ENCODE measurements at places on chromosomes 11 and 22. TPM values are rescaled to one million over a fixed set of nuclear protein-coding genes. Genes with fewer than 3 reads are reported as not detected.

DNA sequence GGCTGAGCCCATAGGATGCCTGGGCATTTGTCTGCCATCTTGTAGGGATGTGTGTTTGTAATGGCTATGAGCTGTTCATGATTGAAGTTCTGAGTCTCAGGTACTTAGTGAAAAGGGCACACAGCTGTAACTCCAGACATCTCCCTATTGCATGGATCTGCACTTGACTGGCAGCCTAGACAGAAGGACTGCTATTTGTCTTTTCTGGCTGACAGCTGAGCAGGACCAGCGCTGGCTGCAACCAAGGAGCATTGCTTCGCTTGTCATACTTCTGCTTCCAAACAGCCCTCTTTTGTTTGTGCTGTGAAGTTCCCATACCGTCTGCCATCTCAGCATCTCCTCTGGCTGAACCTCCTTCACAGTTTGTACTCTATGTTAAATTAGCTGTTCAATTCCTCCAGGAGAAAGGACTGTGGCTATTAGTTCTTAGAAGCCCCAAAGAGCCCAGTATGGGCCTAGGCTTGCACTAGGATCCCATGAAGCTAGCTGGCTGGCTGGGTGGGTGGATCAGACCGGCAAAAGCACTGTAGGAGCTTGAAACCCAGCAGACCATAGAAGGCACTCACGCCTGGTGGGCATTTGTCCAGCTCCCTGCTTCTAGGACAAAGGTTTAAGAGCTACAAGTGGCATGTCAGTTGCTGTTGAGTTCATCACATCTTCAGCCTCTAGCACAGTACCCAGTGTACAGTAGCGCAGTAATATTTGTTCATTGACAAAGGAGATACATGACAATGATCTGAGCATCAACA, 20.4 kb downstream of the HIRA start:
- H3K36me3 ChIP-seq: peaks cover 41% of the 10 kb centered on the region
- DNase-seq: no peak
- H3K4me1 ChIP-seq: no peaks in the 10 kb centered on the region
- no peak overlapping the region for H3K27ac ChIP-seq
- no peaks in the 10 kb centered on the region for H3K27me3 ChIP-seq

DNA sequence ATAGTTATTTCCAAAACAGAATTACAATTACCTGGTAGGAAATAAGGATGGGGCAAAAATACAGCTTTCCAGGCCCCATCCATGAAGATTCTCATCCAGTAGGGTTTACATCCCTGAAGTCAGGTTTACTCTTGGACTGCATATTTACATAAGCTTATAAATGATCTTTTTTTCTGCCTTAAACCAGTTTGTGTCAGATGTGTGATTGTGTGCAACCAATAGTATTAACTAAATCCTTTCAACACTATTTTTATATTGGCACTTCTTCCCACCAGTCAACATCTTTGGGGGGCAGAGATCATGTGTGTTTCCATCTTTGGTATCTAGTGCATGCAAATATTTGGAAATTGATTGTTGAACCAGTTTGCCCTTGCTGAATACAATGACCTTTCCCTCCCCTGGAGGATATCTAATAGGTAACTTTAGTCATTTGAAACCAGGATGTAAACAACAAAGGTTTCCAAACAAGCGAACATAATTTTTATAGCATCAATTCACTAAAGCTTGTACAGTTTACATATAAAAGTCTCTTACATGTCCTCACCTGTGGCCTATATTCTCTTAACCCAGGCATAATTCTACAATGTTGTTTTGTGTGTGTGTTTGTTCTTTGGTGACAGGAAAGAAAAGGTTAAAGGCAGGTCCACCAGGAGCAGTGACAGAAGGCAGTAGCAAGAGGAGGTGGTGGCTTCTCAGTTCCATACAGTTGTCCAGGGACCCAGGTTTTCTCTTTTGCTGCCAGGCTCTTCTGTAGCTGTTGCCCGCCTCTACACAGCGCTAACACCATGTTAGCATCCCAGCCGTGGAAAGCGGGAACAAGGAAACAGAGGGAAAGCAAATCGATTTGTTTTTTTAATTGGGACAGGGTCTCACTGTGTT, 1.7 kb upstream of the ME3 start:
- DNase-seq: no peak
- no peak overlapping the region for H3K4me3 ChIP-seq
- H3K27ac ChIP-seq: no peak overlapping the region
- no peaks in the 10 kb centered on the region for H3K36me3 ChIP-seq
- H3K4me1 ChIP-seq: peaks cover 15% of the 10 kb centered on the region

DNA sequence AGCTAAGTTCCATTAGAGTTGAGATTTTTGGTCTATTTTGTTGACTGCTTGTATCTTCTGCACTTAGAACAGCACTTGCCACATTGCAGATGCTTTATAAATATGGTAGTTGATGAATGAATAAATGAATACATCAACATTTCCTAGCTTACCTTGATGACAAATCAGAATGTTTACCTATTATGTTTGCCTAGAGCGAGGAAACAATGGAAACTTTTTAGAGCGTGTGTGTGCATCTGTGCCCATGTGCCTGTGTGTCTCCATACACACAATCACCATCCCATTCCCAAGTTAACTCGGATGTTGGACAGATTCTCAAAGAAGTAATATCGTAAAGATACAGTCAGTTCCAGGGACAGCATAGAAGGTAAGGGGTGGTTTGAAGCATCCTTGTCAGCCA, 139.1 kb downstream of the DBX1 start:
- H3K27me3 ChIP-seq: no peaks in the 10 kb centered on the region
- no peaks in the 10 kb centered on the region for H3K36me3 ChIP-seq
- H3K4me1 ChIP-seq: peaks cover 8% of the 10 kb centered on the region
- DNase-seq: no peak
- no peak overlapping the region for H3K27ac ChIP-seq

DNA sequence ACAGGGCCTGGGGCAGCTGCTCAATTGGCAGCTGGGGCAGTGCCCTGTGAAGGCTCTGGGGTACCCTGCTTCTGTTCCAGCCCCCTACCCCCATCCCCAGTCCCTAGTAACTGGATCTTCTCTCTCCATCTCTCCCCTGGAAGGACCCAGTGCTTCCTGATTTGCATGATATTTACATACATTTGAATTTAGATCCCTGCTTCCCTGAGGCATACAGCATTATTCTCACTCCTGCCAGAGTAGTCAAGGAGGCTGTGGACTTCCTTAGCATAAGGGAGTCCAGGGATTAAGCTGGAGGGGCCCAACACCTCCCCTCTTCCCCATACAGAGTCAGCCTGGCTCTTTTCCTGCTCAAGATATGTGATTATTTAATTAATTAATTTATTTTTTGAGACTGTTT, 24.7 kb downstream of the TEF start:
- peaks cover 7% of the 10 kb centered on the region for H3K4me1 ChIP-seq
- DNase-seq: no peak
- H3K4me3 ChIP-seq: no peak overlapping the region
- H3K36me3 ChIP-seq: no peaks in the 10 kb centered on the region
- no peaks in the 10 kb centered on the region for H3K27me3 ChIP-seq

- no peak for DNase-seq
- no peaks in the 10 kb centered on the region for H3K27me3 ChIP-seq
- no peak overlapping the region for H3K4me3 ChIP-seq
- no peaks in the 10 kb centered on the region for H3K36me3 ChIP-seq
- H3K4me1 ChIP-seq: no peaks in the 10 kb centered on the region
Measured at GRCh38 chr11:93861808-93862207, 11.4 kb upstream of the VSTM5 start.

GRCh38 chr11:104967534-104968354, 630 bp downstream of the CASP4 start:
- H3K27ac ChIP-seq: peak overlapping the region; percentile 88
- peaks cover 27% of the 10 kb centered on the region for H3K4me1 ChIP-seq
- H3K36me3 ChIP-seq: no peaks in the 10 kb centered on the region
- DNase-seq: no peak
- H3K4me3 ChIP-seq: peak overlapping the region; percentile 57

DNA sequence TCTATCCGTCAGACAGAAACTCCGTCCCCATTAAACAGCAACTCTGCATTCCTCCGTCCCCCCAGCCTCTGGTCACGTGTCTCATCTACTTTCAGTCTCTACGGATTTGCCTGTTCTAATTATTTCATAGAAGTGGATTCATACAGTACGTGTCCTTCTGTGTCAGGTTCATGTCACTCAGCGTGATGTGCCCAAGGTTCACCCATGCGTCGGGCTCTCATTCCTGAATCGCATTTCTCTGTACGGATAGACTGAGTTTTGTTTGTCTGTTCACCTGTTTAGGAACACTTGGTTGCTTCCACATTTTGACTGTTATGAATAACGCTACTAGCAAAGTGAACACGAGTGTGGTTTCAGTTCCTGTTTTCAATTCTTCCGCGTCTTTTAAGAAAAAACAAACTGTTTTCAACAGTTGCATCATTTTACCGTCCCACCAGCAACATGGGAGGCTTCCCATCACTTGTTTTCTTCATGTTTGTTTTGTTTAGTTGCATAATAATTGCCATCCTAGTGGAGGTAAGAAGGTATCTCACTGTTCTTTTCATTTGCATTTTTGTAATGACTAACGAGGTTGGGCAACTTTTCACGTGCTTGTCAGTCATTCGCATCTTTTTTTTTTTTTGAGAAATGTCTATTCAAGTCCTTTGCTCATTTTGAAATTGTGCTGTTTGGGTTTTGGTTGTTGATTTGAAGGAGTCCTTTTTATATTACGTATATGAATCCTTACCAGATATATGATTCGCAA, 8.9 kb upstream of the NLRP6 start:
- H3K27ac ChIP-seq: peak overlapping the region; percentile 93
- H3K36me3 ChIP-seq: no peaks in the 10 kb centered on the region
- peak; percentile 73 for DNase-seq
- H3K4me3 ChIP-seq: peak overlapping the region; percentile 64

SMC1B gene
- not detected for total RNA-seq

TMEM25 gene
- 222 TPM for total RNA-seq

DNA sequence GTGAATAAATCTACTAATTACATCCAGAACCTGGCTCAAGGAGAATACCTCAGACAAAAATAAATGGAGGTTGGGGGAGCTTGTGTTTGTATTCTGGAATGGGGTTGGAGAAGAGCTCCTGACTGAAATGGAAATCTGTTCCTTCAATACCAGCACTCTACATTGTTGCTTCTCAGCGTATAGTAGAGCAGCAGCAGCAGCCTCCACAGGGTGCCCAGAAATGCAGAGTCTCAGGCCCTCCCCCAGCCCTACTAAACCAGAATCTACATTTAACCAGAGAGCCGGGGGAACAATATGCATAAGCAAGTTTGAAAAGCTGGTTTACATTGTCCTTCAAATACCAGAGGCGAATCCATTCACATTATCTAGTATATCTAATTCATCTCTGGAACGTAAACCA, 474.8 kb downstream of the NTM start:
- no peaks in the 10 kb centered on the region for H3K36me3 ChIP-seq
- DNase-seq: no peak
- H3K27ac ChIP-seq: no peak overlapping the region
- no peak overlapping the region for H3K4me3 ChIP-seq

GRCh38 chr22:39282645-39283321, 36.6 kb downstream of the RPL3 start:
- no peak overlapping the region for H3K4me3 ChIP-seq
- no peaks in the 10 kb centered on the region for H3K27me3 ChIP-seq
- H3K4me1 ChIP-seq: no peaks in the 10 kb centered on the region
- peak overlapping the region; percentile 75 for H3K27ac ChIP-seq

- H3K4me1 ChIP-seq: no peaks in the 10 kb centered on the region
- H3K27me3 ChIP-seq: no peaks in the 10 kb centered on the region
- DNase-seq: no peak
- H3K4me3 ChIP-seq: no peak overlapping the region
- H3K36me3 ChIP-seq: no peaks in the 10 kb centered on the region
- no peak overlapping the region for H3K27ac ChIP-seq
Measured at GRCh38 chr22:30780026-30780425, 85.4 kb downstream of the OSBP2 start.

FBXO3 gene
- 25.6 TPM for total RNA-seq

GRCh38 chr22:29167032-29167911, 38.4 kb upstream of the EMID1 start:
- DNase-seq: peak; percentile 68
- H3K36me3 ChIP-seq: no peaks in the 10 kb centered on the region
- H3K4me1 ChIP-seq: no peaks in the 10 kb centered on the region
- no peak overlapping the region for H3K27ac ChIP-seq

- no peaks in the 10 kb centered on the region for H3K27me3 ChIP-seq
- no peak overlapping the region for H3K4me3 ChIP-seq
Measured at GRCh38 chr11:131422029-131422428, 51.6 kb downstream of the NTM start.

DNA sequence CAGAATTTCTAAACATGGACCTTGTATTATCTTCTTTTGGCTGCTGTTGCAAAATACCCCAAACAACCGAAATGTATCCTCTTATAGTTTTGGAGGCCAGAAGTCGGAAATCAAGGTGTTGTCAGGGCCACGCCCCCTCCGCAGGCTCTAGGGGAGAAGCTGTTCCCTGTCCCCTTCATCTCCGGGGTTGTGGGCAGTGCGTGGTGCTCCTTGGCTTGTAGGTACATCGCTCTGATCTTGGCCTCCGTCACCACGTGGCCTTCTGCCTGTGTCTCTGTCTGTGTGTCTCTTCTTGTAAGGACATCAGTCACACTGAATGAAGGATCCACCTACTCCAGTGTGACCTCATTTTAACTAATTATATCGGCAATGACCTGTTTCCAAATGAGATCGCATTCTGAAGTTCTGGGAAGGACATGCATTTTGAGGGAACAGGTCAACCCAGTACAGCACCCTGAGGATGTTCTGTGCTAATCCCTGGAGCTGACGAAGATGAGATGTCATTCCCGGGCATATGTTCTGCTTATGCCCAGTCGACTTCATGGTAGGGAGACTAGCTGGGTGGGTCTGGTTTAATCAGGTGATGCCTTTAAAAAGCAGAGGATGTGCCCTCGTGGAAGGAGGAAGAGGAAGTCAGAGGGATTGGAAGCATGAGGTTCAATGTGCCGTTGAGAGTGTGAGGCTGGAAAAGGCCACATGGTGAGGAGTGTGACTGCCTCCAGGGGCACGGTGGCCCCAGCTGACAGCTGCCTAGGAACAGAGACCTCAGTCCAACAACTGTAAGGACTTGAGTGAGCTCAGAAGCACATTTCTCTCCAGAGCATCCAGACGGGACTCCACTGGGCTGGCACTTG, 531.1 kb downstream of the TBC1D22A start:
- no peaks in the 10 kb centered on the region for H3K36me3 ChIP-seq
- peak; percentile 34 for DNase-seq
- no peak overlapping the region for H3K4me3 ChIP-seq
- H3K4me1 ChIP-seq: no peaks in the 10 kb centered on the region
- no peak overlapping the region for H3K27ac ChIP-seq

- H3K27ac ChIP-seq: no peak overlapping the region
- no peaks in the 10 kb centered on the region for H3K4me1 ChIP-seq
- no peaks in the 10 kb centered on the region for H3K36me3 ChIP-seq
- H3K4me3 ChIP-seq: no peak overlapping the region
Measured at GRCh38 chr11:32290783-32291182, 144.6 kb downstream of the WT1 start.

SNX19 gene
- total RNA-seq: 136 TPM

UPK2 gene
- not detected for total RNA-seq

BARX2 gene
- total RNA-seq: 17.9 TPM

OR5AN1 gene
- not detected for total RNA-seq

AMPD3 gene
- total RNA-seq: 18.3 TPM

Measured in Peyer's patch (tissue), 4 donors.